CD4-positive, alpha-beta T cell treated with Interferon gamma for 1 hour (primary cell): ENCODE measurements at places on chromosomes 13 and 19.
A peak's percentile ranks its signal among the peaks of the same experiment; 100 is the strongest.

DNA sequence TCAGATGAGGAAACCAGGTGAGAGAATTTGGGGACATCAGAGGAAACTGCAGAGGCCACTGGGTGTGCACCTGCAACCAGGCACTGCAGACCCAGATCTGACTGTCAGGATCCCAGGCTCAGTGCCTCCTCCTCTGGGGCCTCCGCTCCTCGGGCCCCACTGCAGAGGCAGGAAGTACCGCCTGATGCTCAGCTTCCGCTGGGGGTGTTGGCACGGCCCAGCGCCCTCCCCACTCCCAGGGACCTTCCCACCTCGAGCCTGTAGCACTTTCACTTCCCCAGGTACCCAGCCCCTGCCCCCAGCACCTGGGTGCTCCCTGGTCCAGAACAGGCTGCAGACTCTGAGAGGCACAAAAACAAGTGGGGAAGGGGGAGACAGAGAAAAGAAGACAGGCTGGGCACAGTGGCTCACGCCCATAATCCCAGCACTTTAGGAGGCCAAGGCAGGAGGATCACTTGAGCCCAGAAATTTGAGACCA is 1.4 kb upstream of the CD37 start:
- peak; percentile 84 for DNase-seq

- DNase-seq = no peak
Observed at GRCh38 chr19:31173991-31174390, 175.2 kb downstream of the TSHZ3 start.

- no peak for DNase-seq
Observed at GRCh38 chr13:27001705-27002104, 169.9 kb downstream of the USP12 start.

DNA sequence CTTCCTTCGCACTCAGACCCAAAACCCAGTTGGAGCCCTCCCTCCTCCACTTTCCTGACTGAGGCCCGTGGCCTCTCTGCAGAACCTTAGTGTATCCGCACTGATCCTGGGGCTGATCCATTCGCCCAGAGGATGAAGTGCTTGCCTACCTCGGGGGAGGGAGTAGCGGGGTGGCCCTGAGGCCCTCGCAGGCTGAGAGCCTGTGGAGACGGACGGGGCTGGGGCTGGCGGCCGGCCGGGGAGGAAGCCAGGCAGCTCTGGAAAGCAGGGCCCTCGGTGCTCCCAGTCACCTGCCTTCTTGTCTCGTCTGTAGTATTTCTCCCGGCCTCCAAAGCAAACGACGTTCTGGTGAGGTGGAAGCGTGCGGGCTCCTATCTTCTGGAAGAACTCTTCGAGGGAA is 1.3 kb downstream of the PROZ start:
- DNase-seq = no peak

DNA sequence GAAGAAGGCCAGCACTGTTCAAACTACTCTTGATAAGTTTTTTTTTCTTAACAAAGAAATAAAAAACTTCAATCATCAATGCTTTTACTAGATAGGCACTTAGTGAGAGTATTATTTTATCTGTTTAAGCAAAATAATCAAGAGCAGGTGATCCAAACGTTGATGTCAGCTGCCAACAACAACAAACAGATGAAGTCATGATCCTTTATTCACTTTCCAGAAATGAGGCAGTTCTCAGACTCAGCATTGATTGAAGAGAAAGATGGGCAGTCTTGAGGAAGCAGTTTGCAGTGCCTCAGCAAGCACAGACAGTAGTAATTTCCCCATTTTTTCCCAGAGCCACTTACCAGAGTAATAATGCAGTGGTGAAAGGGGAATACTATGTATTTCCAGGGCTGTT is 38.4 kb upstream of the CSNK1A1L start:
- DNase-seq = no peak
